ENCODE measurements at places on chromosomes 4 and X.

GRCh38 chrX:122363112-122363795 lies 820.8 kb upstream of the GRIA3 start:
- no peak for DNase-seq

DNA sequence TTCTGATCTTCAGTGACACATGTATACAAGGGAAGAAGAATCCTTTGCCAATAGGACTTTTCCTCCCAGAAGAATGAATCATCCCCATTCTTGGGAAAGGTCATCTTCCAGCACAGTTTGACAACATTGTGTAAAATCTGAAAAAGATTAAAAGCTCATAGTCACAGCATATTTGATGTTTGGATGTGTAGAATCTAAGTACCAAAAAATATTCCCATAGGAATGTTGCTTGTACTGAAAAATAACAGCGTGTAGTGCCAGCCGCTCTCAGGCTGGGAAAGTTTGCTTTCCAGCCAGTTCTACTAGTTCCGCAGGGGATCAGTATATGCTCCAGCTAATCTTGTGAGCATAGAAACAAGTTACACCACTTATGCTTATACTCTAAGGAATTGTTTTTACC lies 74.7 kb upstream of the IL13RA1 start:
- DNase-seq, result no peak

GRCh38 chrX:39922926-39923325 lies 174.8 kb downstream of the BCOR start:
- DNase-seq, result no peak

DNA sequence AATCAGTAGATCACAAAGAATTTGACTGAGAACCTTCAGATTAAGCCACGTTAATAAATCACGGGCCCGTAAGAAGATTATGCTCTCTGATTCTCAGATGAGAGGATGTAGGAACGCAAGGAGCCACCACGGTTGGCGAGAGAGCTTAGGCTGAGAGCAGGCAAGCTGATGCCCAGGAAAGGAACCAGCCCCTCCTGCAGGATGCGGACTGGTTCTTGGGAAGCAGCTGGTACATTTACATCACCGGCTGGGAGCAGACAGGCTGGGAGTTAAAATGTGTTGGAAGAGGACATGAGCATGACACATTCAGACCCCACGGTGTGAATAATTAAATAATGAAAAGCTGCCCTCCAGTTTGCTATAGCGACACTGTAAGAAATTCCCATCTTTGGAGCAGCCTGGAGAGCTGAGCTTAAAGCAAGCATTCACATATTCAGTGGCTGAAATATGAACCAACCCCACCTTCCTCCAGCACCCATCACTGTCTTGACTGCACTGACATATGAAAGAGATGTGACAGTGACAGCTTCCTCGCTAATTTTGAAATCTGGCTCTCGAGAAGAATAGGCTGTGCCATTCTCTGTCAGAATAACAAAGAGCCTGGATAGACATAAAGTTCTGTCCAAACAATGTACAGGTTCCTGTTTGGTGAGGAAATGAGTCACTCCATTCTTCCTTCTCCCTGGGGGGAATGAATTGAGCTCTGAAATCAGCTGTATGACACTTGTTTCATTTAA lies 33.1 kb downstream of the LNX1 start:
- no peak for DNase-seq

- DNase-seq, result no peak
Measured at GRCh38 chr4:120858776-120859175, 63.8 kb downstream of the PRDM5 start.

- no peak for DNase-seq
Measured at GRCh38 chrX:76919761-76920160, 492.3 kb downstream of the MAGEE1 start.

GRCh38 chrX:2539586-2539985 lies 38.8 kb upstream of the DHRSX start:
- no peak for DNase-seq

- no peak for DNase-seq
Measured at GRCh38 chr4:133921280-133922195, 280.1 kb downstream of the PABPC4L start.

DNA sequence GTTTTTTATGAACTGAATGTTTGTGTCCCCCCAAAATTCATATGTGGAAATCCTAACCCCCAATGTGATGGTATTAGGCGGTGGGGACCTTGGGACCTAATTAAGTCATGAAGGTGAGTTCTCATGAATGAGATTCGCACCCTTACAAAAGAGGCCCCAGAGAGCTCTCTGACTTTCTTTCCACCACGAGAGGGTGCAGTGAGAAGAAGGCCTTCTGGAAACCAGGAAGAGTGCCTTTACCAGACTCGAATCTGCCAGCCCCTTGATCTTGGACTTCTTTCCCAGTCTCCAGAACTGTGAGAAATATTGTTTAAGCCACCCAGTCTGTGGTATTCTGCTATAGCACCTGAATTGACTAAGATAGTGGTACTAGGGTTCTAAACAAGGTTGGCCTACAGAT lies 40.8 kb downstream of the STK26 start:
- no peak for DNase-seq

GRCh38 chr4:94913316-94913715 lies 155.6 kb downstream of the BMPR1B start:
- DNase-seq, result no peak

- DNase-seq, result no peak
Measured at GRCh38 chr4:188435381-188435780, 296.1 kb downstream of the TRIML1 start.

DNA sequence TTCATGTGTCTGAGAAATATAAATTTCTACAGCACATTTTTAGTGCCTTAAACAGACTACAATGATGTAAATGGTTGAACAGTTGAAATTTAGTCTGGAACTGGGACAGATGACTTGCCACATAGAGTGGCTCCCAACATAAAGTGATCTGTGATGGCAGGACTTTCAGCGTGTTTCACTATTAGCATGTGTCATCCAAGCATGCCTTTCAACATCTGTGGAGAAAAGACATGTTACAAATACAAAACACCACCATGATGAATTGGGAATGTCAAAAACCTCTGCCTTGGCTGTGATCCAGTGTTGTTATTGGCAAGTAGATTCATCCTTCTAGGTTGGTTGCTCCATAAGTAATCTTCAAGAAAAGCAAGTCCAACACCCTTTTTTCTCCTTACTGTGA lies 348.7 kb downstream of the MAPK10 start:
- DNase-seq, result no peak

DNA sequence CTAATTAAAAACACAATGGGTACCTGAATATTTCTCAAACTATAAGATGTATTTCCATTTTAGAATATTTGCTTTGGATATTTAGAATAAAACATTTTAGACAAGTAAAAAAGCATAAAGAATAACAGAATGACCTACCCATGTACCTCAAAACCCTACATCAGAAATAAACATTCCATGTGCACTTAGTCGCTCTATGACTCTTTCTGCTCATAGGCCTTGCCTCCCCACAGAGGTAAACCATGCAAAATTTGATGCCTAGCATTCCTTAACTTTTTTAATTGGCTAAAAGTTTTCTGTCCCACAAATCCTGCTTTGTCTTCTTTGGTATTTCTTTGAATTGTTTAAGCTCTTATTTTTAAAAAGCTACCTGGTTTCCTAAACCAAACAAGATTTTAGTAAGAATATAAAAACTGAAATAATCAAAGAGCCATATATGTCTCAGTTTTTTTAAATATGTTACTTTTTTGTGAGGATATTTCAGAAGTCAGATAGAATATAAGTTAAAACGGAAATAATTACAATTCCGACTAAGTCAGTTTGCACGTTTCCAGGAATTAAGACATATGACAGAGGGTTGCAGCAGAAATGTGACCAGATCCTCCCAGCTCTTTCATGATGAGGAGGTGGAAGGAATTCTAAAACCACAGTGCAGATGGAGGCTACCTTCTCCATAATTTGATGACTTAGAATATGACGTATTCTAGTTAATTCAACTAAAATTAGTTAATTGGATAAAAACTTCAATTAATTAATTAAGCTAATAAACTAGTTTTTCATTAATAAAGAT lies 102.5 kb downstream of the FIP1L1 start:
- no peak for DNase-seq

DNA sequence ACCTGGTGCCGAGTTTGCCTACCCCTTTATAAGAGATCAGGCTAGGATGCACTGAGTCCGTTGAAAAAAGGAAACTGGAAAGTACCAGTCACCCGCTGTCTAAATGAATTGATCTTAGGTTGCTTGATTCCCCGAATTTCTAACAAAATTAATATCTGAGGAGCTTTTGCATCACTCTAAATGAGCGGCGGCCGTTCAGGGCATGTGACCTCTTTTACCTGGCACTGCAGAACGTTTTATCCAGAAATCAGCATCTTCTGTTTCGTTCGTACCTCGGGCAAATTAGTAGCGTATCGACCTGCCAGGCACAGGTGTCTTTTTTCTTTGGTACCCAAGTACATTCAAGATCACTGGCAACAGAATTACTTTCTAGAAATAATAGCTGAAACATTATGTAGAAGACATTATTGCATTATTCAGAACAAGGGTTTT lies 876 bp downstream of the KLHL2 start:
- DNase-seq, result no peak

- no peak for DNase-seq
Measured at GRCh38 chr4:31041853-31042252, 321.7 kb downstream of the PCDH7 start.

- no peak for DNase-seq
Measured at GRCh38 chr4:173446416-173446815, 47.5 kb upstream of the SCRG1 start.

DNA sequence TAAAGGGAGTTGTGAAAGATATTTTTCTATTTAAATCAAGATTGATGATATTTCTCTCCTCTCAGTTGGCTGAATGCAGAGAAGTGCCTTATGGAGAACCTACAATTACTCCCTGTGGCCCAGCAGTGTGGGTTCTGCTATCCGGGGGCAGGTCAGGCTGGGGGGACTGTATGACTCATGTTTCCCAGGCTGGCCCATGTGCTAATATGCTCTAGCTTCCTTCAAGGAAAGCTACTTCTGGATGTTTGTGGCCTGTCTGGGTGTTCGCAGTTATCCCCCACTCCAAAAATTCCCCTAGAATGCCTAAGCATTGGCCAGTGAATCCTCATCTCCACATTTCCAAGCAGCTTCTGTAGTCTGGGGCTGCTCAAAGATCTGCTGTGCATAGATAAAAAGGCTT lies 58.9 kb upstream of the SPP1 start:
- DNase-seq, result no peak

- DNase-seq, result peak; percentile 4
Measured at GRCh38 chr4:81120055-81120454, 89.5 kb downstream of the BMP3 start.

- peak; percentile 10 for DNase-seq
Measured at GRCh38 chr4:3257556-3258482, 8.9 kb downstream of the MSANTD1 start.

DNA sequence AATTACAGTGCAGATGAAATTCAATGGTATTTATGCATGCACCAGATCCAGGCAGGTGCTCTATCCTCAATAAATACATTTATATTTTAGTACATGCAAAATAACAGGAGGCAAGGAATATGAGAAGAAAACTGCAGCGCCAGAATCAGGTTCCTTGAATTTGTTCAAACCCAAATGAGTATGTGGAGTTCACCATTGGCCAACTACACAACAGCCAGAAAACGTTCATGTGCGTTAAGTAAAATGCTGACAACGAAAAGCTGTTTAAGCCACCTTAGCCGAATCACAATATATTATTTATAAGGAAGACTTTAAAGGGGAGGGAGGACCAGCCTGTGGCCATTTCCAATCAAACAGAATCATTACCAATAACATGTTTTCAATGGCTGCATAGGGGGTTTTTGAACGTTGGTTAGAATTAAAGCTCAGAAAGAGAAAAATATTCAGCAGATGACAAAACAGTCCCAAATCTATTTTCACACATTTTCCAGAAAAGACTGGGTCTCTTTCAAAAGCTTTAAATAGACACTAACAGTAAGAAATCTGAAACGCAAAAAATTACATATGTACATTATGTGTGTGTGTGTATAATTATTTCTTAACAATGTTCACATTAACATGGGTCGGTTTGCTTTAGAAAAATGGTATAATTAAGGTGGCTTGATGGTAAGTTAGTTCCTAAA lies 171.9 kb downstream of the LDB2 start:
- DNase-seq, result no peak

GRCh38 chrX:15737190-15737958 lies 696 bp upstream of the CA5B start:
- no peak for DNase-seq

- DNase-seq, result peak; percentile 17
Measured at GRCh38 chr4:8261851-8262535, 7.6 kb upstream of the HTRA3 start.

GRCh38 chrX:18394477-18394876 lies 30.9 kb upstream of the CDKL5 start:
- DNase-seq, result no peak

DNA sequence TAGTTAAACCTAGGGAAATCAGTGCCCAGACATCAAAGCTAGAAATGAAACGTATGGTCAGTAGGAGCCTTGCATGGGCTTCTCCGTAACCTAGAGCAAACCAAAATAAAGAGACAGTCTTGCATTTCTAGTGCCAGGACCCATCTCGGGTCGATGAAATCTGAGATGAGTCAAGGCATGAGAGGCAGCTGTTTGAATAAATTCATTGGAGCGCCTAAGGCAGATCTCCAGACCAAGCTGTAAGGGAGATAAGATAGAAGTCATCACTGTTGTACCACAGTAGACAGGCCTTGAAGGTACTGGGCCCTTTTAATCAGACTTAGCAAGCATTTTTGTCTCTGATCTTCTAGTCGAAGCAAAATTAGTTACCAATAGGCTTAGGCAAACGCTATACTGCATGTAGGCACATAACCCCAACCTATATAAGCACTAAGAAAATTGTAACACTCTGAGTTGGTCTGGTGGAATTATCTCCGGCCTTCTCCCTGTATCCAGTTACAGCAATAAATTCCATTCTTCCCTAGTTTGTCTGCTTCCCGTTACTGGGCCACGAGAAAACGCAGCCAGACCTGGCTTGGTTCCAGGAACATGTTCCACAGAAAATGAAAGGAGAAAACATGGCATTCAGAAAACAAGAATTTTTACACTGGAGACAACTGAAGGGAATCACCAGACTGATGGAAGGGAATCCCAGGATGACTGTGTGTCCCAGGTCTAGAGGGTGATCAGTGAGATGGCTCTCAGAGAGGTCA lies 21.1 kb upstream of the PAPSS1 start:
- DNase-seq, result no peak

- no peak for DNase-seq
Measured at GRCh38 chr4:147842573-147842972, 110.7 kb downstream of the ARHGAP10 start.

GRCh38 chr4:106344647-106344970 lies 24.0 kb downstream of the GIMD1 start:
- DNase-seq, result no peak

- no peak for DNase-seq
Measured at GRCh38 chr4:8464381-8464780, 23.8 kb downstream of the TRMT44 start.

DNA sequence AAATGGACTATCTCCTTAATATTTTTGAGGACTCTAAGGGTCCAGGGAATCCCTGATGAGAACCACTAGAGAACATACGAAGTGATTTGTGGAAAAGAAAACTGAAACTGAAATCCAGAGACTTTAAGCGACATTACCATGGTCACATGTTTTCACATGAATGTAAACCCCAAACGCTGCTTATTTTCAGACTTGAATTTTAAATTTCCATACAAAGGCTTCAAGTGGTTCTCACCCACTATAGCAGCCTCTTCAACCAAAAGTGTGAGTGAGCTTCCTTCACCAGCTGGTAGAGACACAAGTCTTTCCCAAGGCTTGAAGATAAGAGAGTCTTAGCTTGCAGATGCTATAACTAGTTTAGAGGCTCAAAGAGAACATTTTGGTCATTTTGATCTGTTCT lies 232.7 kb downstream of the MGST2 start:
- DNase-seq, result no peak

- no peak for DNase-seq
Measured at GRCh38 chr4:77398256-77398655, 207.4 kb upstream of the CXCL13 start.

All from HL-60 (cell line).